Astrocyte (in vitro differentiated cells and primary cell): ENCODE measurements at places on chromosomes 11 and 22.

GRCh38 chr11:65067446-65067845, 9.1 kb upstream of the NAALADL1 start:
- H3K36me3 ChIP-seq: no peaks in the 10 kb centered on the region
- H3K4me1 ChIP-seq: no peaks in the 10 kb centered on the region
- no peak for DNase-seq
- no peaks in the 10 kb centered on the region for H3K27me3 ChIP-seq
- no peak overlapping the region for H3K27ac ChIP-seq

- peaks cover 15% of the 10 kb centered on the region for H3K4me1 ChIP-seq
- H3K36me3 ChIP-seq: no peaks in the 10 kb centered on the region
- no peak overlapping the region for H3K4me3 ChIP-seq
- H3K27me3 ChIP-seq: no peaks in the 10 kb centered on the region
- no peak for DNase-seq
- no peak overlapping the region for H3K27ac ChIP-seq
These were observed 107.6 kb downstream of the RBFOX2 start for GRCh38 chr22:35921044-35921443.

- H3K4me3 ChIP-seq: no peak overlapping the region
- H3K27me3 ChIP-seq: no peaks in the 10 kb centered on the region
- no peaks in the 10 kb centered on the region for H3K36me3 ChIP-seq
These were observed 36.7 kb downstream of the NCAM1 start for GRCh38 chr11:112997857-112998466.

DNA sequence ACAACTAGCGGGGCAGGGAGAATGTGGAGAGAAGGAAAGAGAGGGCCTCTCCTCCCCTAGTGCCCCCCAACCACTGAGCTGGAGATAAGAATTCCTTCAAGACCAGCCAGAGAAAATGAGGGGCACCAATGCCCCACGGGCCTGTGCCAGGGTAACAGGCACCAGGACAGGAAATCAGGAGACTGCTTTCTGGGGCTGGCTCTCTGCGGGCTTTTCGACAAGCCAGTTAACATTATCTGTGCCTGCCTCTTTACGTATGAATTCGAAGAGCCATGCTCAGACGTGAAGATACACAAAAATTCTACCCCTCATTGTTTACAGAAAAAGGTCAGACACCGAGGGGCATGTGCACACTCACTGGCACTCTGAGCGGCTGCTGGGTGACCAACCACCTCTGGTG, 52.1 kb downstream of the MYH9 start:
- no peak for DNase-seq
- H3K4me1 ChIP-seq: peaks cover 97% of the 10 kb centered on the region
- peaks cover 69% of the 10 kb centered on the region for H3K36me3 ChIP-seq
- no peak overlapping the region for H3K4me3 ChIP-seq
- no peaks in the 10 kb centered on the region for H3K27me3 ChIP-seq

- peaks cover 3% of the 10 kb centered on the region for H3K27me3 ChIP-seq
- peak overlapping the region; percentile 81 for H3K27ac ChIP-seq
- H3K4me3 ChIP-seq: peak overlapping the region; percentile 6
- no peaks in the 10 kb centered on the region for H3K36me3 ChIP-seq
These were observed 128.9 kb downstream of the DBX1 start for GRCh38 chr11:20031155-20032001.

- no peaks in the 10 kb centered on the region for H3K4me1 ChIP-seq
- H3K36me3 ChIP-seq: no peaks in the 10 kb centered on the region
- no peak overlapping the region for H3K4me3 ChIP-seq
- H3K27ac ChIP-seq: no peak overlapping the region
- DNase-seq: no peak
These were observed 6.3 kb upstream of the IZUMO1R start for GRCh38 chr11:94297985-94298576.

DNA sequence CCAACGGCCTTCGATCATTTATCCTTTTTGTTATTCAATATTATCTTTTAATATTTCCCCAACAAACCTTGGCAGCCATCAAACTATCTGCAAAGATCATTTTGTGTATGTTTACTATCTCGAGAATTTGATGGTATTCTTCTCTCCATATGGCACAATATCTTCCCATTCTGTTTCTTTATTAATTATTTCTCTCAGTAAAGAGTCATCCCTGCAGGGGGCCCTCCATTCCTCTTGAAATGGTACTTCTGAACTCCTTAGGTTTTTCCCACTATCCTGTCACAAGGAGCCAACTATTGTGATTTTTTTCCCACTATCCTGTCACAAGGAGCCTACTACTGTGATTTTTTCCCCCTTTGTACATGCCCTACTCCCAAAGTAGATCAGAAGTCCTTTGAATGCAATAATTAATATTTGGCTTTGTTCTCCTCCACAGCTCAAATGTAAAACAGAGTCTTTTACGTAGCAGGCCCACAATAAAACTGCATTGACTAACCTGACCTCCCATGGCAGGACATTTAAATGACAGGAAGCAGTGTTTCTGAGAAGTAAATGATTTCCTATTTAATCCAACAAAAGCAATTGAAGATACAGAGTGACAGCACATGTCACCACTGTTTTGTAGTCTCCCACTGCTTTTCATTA, 43.3 kb downstream of the PDGFD start:
- no peaks in the 10 kb centered on the region for H3K4me1 ChIP-seq
- no peak overlapping the region for H3K27ac ChIP-seq
- H3K4me3 ChIP-seq: no peak overlapping the region
- no peaks in the 10 kb centered on the region for H3K36me3 ChIP-seq
- no peak for DNase-seq

DNA sequence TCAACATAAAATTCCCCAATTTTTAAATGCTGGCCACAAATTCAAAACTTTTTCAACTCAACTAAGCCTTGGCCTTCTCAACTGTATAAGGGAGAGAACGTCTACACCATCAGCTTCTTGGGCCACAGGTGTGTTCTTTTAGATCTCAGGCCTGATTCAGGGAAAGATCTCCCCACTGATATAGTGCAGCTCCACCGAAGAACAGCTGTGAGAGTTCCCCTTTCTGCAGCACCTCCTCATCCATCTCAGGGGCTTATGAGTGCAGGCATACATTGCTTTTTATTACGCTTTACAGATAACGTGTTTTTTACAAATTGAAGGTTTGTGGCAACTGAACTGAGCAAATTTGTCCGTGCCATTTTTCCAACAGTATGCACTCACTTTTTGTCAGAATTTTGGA, 8.0 kb upstream of the CD82 start:
- H3K27ac ChIP-seq: no peak overlapping the region
- no peak for DNase-seq
- H3K4me3 ChIP-seq: no peak overlapping the region

- H3K27ac ChIP-seq: no peak overlapping the region
- DNase-seq: peak; percentile 75
- H3K36me3 ChIP-seq: no peaks in the 10 kb centered on the region
- no peak overlapping the region for H3K4me3 ChIP-seq
- peaks cover 3% of the 10 kb centered on the region for H3K4me1 ChIP-seq
These were observed 717.9 kb upstream of the LUZP2 start for GRCh38 chr11:23778971-23779370.

DNA sequence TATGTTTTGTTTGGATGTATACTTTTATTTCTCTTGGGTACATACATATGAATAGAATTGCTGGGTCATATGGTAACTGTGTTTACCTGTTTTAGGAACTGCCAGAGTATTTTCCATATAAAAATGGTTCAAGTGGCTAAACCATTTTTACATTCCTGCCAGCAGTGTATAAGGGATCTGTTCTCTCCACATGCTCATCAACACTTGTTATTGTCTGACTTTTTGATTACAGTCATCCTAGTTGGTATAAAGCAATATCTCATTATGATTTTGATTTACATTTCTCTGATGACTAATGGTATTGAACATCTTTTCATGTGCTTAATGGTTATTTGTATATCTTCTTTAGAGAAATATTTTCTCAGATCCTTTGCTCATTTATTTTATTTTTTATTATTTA, 104.2 kb upstream of the RRM1 start:
- no peak overlapping the region for H3K27ac ChIP-seq
- DNase-seq: no peak
- H3K36me3 ChIP-seq: no peaks in the 10 kb centered on the region
- no peaks in the 10 kb centered on the region for H3K27me3 ChIP-seq
- no peak overlapping the region for H3K4me3 ChIP-seq

- peaks cover 4% of the 10 kb centered on the region for H3K4me1 ChIP-seq
- H3K4me3 ChIP-seq: no peak overlapping the region
- H3K27me3 ChIP-seq: no peaks in the 10 kb centered on the region
- no peak overlapping the region for H3K27ac ChIP-seq
- no peak for DNase-seq
These were observed 186.6 kb upstream of the BDNF start for GRCh38 chr11:27886857-27887256.

- H3K27me3 ChIP-seq: peaks cover 15% of the 10 kb centered on the region
- peaks cover 4% of the 10 kb centered on the region for H3K4me1 ChIP-seq
- no peak for DNase-seq
These were observed 933 bp downstream of the BRSK2 start for GRCh38 chr11:1390569-1391164.

- no peak overlapping the region for H3K4me3 ChIP-seq
- no peaks in the 10 kb centered on the region for H3K36me3 ChIP-seq
- H3K4me1 ChIP-seq: no peaks in the 10 kb centered on the region
- no peak overlapping the region for H3K27ac ChIP-seq
These were observed 3.4 kb upstream of the OR4C6 start for GRCh38 chr11:55658608-55659007.

DNA sequence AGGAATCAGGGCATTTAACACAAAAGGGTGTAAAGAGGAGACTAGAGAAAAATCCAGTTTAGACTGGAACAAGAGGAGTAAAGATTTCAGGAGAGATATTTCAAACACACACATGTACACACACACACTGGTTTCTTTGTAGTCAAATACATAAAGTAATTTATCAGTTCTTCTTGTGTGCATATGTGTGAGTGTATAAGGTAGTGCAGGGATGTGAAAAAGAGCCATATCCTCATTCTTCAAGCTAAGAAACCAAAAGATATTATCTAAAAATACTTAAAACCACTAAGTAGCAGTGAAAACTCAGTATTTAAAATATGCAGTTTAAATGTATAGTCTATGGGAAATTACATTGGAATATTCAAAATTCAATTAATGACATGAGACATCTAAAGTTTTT, 52.5 kb upstream of the CARD18 start:
- no peaks in the 10 kb centered on the region for H3K4me1 ChIP-seq
- H3K27ac ChIP-seq: no peak overlapping the region
- no peaks in the 10 kb centered on the region for H3K36me3 ChIP-seq
- H3K4me3 ChIP-seq: no peak overlapping the region
- no peak for DNase-seq
- no peaks in the 10 kb centered on the region for H3K27me3 ChIP-seq

GRCh38 chr11:742571-743201, 4.6 kb upstream of the TALDO1 start:
- peaks cover 3% of the 10 kb centered on the region for H3K4me1 ChIP-seq
- no peak overlapping the region for H3K4me3 ChIP-seq
- H3K36me3 ChIP-seq: no peaks in the 10 kb centered on the region
- no peaks in the 10 kb centered on the region for H3K27me3 ChIP-seq
- H3K27ac ChIP-seq: no peak overlapping the region
- no peak for DNase-seq
